ENCODE measurements at places on chromosomes 2 and 18. TPM values are rescaled to one million over a fixed set of nuclear protein-coding genes. Genes with fewer than 3 reads are reported as not detected.

The ABCG5 gene
- not detected for total RNA-seq

- peak; percentile 19 for DNase-seq
Measured at GRCh38 chr2:138722316-138722715, 57.9 kb downstream of the NXPH2 start.

DNA sequence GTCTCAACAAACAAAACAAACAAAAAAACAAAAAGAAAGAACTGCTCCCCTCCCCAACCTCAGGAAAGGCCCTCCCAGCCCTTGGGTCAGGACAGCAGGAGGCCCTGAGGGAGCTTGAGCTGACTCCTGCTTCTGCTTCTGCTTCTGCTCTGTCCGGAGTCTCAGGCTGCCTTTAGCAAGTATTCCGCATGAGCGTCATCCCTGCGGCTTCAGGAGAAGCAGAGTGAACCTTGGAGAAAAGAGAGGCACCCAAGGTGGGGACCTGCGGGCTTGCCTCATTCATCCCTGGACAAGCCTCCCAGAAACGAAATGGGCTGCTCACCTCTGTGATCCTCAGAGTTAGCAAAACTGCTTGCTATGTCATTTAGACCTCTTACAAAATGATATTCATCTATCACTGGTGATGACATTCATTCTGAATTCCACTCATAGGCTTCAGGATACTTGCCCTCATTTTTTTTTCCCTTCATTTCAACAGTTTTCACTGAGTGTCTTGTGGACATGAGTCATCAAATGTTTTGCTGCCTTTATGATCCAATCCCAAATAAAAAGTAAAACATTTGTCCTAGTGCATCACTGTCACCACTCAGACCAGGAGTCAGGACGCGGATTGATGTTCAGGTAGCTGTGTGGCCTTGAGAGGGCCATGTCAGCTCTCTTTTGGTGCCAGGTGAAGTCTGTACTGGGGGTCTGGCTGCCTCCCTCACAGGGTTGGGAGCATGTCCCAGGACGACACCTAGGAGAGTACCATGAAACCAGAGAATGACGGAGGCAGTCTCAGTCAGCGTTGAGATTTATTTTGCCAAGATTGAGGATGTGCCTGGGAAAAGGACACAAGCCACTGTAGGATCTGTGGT, 51.7 kb downstream of the IMPA2 start:
- peak; percentile 18 for DNase-seq

DNA sequence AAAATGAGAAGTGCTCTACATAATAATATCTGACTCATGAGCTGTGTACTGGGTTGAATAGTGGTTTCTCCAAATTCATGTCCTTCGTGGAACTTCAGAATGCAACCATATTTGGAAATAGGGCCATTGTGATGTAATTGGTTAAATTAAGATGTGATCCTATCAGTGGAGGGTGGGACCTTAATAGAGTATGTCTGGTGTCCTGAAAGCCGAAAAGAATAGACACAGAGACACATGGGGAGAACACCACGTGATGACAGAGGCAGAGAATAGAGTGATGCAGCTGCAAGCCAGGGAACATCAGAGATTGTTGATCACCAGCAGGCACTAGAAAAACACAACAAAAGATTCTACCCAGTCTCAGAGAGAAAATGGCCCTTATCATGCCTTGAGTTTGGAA, 310.1 kb downstream of the EXOC6B start:
- no peak for DNase-seq

DNA sequence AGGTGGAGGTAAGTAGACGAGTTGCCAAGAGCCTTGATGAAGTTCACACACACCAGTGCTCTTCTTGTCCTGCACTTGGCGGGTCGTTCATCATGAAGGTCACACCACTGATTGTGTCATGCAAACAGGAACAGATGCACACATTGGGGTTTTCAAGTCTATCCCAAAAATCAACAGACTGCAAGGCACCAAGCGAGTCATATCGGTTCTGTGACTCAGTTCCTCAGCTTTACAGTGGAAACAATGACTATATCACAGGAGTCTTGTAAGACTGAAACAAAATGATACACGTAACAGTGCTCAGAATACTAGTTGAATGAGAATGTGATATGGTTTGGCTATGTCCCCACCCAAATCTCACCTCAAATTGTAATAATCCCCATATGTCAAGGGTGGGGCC, 526.9 kb upstream of the ID2 start:
- peak; percentile 28 for DNase-seq

DNA sequence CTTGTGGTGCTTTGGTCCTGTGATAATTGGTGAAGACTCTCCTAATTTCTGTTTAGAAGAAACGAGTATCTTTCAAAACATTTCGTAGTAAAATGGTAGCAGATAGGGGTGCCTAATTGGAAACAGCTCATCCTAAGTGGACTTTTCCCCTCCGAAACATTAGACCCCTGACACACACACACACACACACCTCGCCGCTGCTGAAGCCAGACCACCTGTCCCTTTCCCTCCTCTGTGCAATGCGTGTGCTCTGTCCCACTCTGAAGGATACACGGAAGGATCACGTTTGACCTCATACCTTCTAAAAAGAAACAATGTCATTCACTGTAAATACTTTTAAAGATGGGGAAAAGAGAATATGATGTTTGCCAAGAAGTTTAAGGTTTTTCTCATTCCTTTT, 36.2 kb upstream of the TMEM87B start:
- no peak for DNase-seq

- peak; percentile 14 for DNase-seq
Measured at GRCh38 chr18:56516789-56517188, 121.6 kb downstream of the TXNL1 start.

The ZFP36L2 gene
- total RNA-seq = 26.0 TPM

- peak; percentile 38 for DNase-seq
Measured at GRCh38 chr2:58449286-58450010, 208.3 kb upstream of the FANCL start.
